ENCODE measurements at places on chromosomes 3 and 15.

GRCh38 chr3:145760036-145760435 is 400.9 kb downstream of the PLOD2 start:
- DNase-seq: no peak

DNA sequence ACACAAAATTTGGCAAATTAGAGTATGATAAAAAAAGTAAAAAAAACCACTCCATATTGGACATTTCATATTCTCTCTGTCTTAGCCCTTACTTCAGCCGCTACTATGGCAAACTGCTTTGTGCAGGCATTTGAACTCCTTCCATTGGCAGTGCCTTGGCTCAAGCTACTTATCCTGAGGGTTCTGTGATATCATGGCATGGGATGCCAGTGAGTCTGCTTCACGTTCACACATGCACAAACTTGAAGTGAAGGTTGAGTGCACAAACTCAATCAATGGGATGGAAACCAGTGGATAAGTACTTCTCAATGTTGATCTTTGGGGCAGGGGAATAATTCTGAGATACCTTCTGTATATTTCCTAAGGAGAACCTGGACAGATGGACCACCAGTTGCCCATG is 117.2 kb downstream of the IL20RB start:
- DNase-seq: no peak

DNA sequence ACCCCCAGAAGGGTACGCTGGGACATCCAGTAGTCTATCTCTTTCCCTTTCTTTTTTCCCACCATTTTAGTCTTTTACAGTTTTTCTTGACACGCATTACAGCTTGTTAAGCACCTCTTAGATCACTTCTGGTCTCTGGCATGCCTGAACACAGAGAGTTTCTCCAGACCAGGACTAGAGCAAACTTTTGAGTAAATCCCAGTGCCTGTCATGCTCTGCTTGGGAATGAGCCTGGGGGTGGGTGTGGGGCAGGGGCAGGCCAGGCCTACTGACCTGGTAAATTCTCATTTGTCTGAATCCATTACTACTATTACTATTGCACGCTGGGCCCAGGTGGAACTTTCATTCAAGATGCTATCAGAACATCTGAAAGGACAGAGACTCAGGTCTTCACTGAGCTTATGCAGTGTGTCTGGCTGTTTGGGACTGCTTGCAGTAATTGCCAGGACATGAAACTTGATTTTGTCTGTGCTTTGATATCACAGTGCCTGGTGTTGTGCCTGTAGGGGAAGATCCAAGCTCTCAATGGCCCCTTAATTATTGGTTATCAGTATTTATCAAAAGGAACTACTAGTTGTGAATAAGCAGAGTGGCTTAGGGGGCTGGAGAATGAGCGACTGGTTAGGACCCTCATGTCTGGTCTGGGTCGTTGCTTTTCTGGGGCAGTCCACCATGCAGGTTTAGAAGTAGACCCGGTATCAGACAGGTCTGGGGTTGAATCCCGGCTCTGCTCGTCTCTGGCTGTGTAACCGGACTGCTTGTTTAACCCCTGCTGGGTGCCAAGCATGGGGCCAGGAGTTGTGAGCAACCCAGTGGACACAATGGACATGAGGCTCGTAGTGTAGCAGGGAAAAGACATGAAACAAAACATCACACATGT is 196.1 kb upstream of the TLE3 start:
- DNase-seq: no peak

GRCh38 chr15:41876689-41877088 is 17.2 kb downstream of the SPTBN5 start:
- no peak for DNase-seq

GRCh38 chr3:77072232-77072631 is 32.3 kb downstream of the ROBO2 start:
- DNase-seq: no peak

GRCh38 chr3:187150599-187150998 is 11.3 kb upstream of the RPL39L start:
- no peak for DNase-seq

GRCh38 chr3:59518283-59519055 is 468.6 kb upstream of the CFAP20DC start:
- no peak for DNase-seq

GRCh38 chr15:46502667-46503066 is 867.8 kb downstream of the SQOR start:
- DNase-seq: no peak

- no peak for DNase-seq
Measured at GRCh38 chr3:127888156-127888555, 26.9 kb upstream of the KBTBD12 start.

DNA sequence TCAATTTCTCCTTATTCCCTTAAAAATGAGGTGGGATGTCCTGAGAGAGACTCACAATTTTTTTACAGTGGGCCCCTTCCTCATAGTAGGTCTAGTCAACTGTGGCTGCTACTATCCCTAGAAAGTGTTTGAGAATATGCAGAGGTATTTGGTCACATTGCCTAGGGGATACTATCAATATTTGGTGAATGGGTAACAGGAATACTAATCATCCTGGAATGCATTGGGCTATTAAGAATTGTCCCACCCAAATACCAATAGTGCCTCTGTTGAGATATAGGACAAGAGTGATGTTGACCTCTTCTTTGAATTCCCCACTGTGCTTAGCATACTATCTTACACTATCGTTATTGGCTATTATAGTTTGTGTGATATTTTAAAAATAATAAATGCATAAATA is 389.4 kb downstream of the DIPK2A start:
- DNase-seq: no peak

DNA sequence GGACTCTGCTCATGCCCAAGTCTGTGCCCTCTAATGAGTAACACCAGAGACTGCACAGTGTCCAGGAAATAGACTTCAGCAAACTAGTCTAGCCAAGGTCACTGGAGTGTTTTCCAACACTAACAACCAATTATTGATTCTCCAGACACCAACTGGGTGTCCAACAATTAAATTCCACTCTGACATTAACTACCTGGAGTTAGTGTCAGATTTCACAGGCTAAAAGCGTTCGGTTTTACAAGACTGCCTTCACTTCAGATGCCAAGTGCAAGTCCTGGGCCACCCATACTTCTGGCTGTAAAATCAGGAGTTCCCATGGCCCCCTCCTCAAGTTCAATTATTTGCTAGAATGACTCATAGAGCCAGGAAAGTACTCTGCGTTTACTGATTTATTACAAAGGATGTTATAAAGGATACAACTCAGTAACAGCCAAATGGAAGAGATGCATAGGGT is 20.8 kb upstream of the CFAP161 start:
- no peak for DNase-seq

Measured in D721Med (cell line).